ENCODE measurements at places on chromosomes 3 and 15.

- DNase-seq, result no peak
Measured at GRCh38 chr3:172751175-172751704, 714 bp downstream of the ECT2 start.

GRCh38 chr3:143731776-143732175 is 116.5 kb downstream of the SLC9A9 start:
- DNase-seq, result no peak

DNA sequence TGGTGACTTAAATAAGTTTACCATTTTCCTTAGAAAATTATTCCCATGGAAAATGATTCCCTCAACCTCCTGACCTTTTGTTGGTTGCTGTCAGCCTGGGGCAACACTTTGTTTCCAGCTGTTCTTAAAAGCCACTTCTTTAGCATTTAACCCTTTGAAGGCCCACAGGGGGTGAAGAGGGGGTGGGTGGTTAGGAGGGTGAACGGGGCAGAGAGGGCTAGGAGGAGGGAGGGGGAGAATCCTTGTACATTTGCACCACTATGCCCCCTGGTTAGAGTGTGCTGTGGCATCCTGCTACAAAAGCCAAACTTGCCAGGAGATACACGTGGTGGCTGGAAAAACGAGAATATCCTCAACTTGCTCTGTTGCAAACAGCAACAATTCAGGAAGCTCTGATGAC is 273.2 kb upstream of the RGMA start:
- no peak for DNase-seq

DNA sequence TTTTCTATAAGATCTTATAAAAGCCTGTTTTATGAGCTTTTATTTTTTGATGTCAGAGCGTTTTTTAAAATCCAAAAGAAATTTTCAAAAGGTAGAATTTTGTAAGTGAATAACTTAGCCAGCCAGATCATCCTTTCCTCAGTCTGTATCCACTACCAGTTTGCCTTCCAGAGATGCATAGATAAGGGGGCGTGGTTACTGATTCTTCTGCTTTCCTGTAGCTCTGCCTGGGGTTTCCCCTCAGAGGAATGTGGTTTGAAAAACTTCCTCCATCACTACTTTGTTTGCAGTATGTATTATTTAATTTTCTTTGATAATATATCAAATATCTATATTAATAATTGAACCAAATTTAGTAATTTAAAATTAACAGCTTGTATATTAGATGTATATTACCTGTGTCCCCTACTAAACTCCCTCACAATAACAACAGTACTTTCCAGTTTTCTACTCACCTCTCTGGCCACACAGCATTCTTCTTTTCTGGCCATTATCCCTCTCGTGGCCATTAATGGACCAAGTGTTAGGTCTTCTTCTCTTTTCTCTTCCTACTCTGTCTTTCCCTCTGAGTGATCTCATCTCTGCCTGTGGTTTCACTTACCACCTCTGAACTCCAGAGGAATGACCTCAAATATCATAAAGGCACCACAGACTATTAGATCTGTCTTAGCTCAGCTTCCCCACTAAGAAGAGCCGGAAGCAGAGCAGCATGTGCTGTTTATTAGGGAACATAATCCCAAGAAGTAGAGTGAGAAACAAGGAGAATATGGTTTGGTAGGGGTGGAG is 239.7 kb downstream of the UBE2E2 start:
- DNase-seq, result no peak

GRCh38 chr15:50219820-50220219 is 37.8 kb downstream of the SLC27A2 start:
- no peak for DNase-seq

DNA sequence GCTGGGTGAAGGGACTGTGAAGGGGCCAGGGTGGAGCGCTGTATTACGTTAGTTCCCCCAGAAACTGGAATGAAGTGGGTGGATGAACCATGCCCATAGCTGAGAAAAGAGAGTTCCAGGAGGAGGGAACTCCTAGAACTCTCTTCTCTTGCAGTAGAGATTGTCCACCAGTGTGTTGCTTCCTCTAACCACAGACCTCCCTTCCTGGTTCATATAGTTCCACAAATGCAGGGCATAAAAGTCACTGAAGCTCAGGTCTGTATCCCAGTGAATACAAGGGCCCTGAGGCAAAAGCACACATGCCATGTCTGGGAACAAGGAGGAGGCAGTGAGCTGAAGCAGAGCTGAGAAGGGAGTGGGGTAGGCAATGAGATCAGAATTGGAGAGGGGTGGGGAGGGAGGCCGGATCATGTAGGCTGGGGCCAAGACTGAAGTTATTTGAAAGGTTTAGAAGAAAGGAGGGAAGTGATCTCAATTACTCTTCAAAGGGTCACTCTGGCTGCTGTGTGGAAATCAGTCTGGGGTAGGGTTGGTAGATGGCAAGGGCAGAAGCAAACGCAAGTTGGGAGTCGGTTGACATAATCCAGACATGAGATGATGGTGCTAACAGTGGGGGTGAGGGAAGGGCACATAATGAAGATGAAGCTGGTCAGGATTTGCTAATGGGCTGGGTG is 6.5 kb downstream of the A4GNT start:
- DNase-seq, result no peak

GRCh38 chr3:186333256-186333655 is 28.8 kb downstream of the DGKG start:
- DNase-seq, result no peak

GRCh38 chr15:91853948-91854638 is 585 bp downstream of the SLCO3A1 start:
- DNase-seq, result no peak

- no peak for DNase-seq
Measured at GRCh38 chr15:63351170-63351569, 30.5 kb downstream of the CA12 start.

GRCh38 chr3:111764645-111765091 is 94.4 kb upstream of the PHLDB2 start:
- no peak for DNase-seq

GRCh38 chr15:47954196-47954595 is 166.6 kb upstream of the SLC24A5 start:
- no peak for DNase-seq

GRCh38 chr3:136626493-136626892 is 125.7 kb downstream of the STAG1 start:
- DNase-seq, result no peak

- DNase-seq, result no peak
Measured at GRCh38 chr15:59373215-59373614, 544 bp upstream of the MYO1E start.

DNA sequence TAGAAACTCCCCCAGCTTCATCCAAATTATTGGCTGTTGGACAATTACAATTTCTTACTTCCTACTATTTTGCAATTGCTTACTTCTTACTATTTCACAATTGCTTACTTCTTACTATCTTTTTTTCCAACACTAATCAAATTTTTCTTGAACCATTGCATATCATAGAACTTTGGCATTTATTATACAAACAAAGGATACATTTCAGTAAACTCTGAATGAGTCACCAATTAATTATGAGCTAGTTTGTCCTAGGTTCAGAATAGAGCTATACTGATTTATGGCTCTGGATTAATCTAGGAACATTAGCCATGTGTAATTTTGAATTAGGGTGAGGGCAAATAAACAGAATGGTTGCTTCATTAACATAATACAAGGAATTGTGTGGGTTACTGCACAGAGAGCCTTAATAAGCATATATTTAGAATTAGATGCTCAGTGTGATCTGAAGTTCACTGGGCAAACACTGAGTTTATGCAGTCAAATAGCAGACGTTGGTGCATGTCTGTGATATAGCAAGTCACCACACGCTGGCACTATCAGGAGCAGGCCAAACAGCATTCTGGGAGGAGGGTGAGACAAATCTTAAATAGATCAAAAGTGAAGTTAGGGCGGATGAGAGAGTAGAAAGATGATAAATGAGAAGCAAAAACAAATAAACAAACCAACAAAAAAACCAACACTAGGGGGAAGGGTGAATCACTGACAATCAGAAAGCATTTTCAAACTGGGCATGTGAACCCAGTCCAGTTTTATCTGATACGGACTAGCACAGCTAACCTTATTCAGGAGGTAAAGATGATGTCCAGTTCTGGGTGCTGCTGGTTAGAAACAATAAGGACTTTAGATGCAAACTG is 21.5 kb downstream of the GABRR3 start:
- DNase-seq, result no peak

- DNase-seq, result no peak
Measured at GRCh38 chr15:71129669-71130068, 14.4 kb downstream of the THSD4 start.

DNA sequence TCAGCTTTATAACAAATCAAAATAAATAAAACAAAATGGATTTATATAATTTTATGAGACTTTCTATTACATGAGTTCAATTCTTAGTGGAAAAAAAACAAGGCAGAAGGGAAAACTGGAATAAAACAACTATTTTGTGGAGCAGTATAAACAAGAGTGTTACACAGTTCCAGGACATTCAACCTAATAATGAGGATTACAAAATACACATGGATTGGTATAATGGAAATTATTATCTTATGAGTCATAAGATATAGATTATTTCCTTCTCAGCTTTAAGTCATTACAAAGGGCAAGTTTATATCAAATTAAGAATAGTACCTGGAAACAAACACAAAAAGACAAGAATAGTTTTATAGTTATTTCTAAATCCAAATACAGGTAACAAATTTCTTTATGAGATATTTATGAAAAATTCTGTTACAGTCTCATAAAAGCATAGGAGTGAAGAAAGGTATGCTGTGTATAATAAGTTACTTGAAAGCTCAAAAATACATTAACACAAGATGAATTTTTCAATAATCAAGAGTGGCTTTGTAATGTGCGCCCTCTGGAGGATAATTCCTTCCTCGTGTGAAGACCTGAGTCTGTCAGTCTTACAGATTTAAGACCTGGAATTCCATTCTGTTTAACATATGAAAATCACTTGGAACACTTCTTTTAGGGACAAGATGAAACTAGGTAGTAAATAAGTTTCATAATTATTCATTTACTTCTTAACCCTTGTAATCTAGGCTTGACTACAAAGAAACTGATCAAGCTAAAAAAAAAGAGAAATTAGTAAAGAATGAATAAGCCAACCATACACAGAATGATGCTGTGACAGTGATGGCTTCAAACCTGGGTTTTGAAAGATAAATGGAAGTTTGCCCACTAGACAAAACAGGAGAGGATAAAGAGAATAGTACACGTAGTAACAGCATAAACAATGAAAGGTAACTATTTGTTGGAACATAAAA is 9.5 kb downstream of the COPS2 start:
- no peak for DNase-seq

- DNase-seq, result no peak
Measured at GRCh38 chr3:50557915-50558314, 9.6 kb downstream of the C3orf18 start.

GRCh38 chr15:55707951-55708350 is 35.0 kb downstream of the PRTG start:
- DNase-seq, result no peak

- DNase-seq, result no peak
Measured at GRCh38 chr3:59268170-59268569, 218.3 kb upstream of the CFAP20DC start.

- no peak for DNase-seq
Measured at GRCh38 chr3:117523418-117523817, 813.8 kb downstream of the TUSC7 start.

GRCh38 chr3:194082743-194083636 is 53.0 kb upstream of the HES1 start:
- DNase-seq, result no peak

GRCh38 chr3:25283613-25284012 is 144.4 kb upstream of the RARB start:
- DNase-seq, result no peak

- DNase-seq, result no peak
Measured at GRCh38 chr3:186362988-186363387, 954 bp upstream of the DGKG start.

- DNase-seq, result no peak
Measured at GRCh38 chr3:63538919-63539318, 113.6 kb upstream of the SNTN start.
